ENCODE measurements at places on chromosomes 12 and 14.

DNA sequence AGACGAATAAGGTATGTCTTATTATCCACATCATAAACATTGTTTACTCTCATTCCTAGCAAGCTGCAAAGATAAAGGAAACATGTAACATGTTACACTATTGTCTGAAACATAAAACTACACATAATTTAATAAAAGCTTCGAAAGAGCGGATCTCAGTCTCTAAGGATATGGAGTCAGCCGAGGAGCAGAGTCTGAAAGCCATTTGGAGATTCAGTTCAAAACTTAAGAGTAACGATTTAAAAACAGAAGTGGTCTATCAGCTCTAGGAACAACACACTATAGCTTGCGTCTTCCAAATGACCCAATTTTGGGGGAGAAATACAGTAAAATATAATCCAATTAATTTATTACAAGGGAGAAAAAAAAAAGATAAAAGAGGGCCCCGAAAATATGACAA is 775 bp downstream of the NEMF start:
- no peak for DNase-seq

DNA sequence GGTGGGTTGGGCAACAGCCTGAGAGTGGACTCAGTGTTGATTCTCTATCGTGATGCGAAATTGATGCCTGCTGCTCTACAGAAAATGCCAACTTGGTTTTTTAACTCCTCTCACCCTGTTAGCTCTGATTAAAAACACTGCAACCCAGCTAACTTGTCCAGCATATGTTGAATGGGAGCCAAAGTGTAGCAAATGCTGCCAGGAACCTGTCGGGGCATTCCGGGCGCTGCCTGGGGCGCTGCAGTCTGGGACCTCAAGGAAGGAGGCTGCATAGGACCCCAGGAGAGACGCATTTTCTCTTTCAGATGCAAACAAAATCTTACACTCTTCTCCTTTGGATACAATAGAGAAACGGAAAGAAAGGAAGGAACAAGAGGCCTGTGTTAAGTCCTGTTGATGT is 3.9 kb downstream of the B3GNT4 start:
- DNase-seq = no peak

- no peak for DNase-seq
Observed at GRCh38 chr12:12353276-12353675, 3.2 kb upstream of the MANSC1 start.

DNA sequence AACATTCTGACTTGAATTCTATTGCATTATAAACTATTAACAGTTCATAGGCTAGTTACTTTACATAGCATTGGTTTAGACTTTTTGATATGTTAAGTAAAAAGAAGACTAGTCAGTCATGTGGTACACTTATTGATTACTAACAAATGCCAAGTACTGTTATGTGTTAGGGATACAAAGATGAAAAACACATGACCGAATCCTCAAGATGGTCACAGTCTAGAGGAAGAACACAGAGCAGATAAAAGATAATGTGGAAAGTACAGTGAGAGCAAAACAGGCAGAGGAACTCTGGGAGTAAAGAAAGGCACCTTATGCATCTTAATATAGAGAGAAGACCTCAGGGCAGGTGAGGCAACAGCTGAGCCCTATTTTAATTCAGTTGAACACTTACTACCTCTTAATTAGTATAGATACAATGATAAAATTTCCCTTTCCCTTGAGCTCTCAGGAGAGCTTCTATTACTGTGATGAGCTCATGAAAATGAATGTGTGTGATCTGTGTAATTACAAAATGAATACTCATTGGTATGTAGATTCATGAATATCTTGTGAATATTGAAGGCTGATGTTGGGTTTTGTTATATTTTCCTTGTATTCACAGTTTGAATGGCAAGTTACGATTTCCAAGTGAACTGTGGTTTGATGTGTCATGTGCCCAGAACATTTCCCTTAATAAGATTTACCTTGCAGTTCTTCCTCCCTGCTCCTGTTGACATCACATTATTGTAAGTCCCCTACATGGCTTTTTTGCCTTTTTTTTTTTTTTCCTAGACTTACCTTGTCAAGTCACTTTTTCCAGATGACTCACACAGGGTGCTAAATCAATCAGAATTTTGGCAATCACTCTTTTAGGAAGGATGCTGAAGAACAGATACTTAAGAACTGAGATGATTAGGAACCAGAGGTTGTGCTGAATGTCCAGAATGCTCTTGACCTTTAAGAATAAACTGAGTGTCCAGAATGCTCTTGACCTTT is 29.5 kb upstream of the MSRB3 start:
- DNase-seq = no peak

DNA sequence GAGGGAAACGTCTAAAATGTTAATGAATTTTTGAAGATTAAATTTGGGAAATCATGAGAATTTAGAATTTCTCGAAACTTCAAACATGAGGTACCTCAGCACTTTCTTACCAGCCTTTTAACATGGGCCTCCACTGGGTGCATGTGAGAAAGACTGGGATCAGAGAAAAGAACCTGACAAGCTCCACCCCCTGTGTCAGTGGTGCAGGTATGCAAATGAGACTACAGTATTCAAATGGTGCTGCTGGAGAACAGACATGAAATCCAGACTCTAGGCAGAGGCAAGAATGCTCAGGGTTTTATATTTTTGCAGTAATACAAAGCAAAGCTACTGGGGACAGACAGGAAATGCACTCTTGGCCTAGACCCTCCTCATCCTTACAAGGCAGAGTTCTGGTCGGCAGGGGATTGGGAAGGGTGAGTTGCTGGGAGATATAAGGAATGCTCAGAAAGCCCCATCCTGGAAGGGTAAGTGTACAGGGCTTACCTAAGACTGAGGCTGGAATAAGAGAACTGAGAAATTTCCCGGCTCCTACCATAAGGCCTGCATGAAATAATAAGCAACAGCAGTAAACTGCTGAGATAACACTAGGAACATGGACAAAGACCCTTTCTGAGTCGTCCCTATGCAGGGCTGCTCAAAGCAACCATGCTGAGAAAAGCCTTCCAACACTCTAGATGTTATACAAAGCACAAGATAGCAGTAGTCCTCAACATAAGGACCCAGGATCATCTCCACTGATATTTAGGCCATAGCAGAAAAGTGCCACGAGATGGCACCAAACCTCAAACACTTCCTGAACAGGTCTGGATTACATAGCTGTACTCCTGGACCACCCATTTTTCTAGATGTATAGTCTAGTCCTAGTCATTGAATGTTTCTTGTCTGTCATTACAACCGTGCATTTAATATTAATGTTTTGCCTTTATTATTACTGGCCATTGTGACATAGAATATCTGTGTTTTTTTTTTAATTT is 260.8 kb downstream of the RASSF9 start:
- no peak for DNase-seq

DNA sequence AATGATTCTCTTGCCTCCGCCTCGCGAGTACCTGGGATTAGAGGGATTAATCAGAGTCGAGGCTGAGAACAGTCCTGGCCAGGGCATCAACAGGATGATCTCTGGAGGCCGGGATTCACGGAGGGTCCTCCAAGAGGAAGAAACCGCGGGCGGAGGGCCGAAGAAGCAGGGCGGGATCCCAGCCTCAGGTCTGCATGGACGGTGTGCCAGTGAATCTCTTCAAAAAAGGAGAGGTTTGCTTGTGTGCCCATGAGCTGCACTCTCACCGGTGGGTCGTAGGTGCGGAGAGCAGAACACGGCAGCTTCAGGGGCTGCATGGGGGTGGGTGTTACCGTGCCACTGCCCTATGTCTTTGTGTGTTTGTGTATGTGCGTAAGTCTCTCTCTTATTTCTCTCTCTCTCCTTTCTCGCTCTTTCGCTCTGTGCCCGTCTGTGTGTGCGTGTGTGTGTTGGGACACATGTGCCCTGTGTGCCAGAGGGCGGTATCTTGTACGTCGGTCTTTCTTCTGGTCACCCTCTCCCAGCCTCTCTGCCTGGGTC is 768.2 kb upstream of the ALG10B start:
- DNase-seq = no peak

- no peak for DNase-seq
Observed at GRCh38 chr14:60093080-60093479, 1.4 kb downstream of the PCNX4 start.

DNA sequence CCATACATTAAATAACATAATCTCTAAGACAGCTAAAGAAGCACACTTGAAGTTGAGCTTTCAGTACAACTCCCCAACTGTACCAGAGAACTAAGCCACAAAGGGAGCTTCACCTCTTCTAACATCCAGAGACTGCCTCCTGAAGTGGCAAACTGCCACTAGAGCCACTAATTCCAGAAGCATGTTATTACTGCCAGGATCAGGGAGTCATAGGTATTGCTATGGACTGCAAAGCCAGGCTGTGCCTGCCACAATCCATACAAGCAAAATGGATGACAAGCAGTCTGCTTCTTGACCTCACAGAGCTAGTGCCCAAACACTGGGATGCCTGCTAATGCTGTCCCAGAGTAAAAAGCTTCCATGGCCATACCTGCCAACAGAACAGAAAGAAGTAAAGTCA is 160.1 kb downstream of the STXBP6 start:
- no peak for DNase-seq

DNA sequence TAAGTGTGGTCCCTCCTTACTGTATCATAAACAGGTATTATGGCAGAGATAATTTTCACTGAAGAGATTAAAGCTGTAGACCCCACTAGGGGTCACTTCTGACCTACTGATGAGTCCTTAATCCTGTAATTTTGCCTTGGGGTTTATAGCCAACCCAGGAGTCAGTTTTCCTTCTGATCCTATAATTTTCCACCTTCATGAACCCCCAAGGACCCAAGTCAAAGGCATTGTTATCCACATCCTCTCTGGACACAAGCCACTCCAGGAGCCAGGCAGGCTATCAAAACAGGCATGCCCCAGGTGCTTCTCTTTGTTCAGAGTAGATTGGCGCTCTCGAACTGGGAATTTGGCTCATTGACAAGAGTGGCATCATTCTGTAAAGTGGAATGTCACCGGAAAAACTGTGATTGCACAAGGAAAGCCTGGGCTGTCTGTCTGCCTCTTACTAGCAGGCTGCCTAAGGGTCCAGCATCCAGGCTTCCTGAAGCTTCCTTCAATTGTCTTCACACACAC is 1523.2 kb upstream of the FLRT2 start:
- no peak for DNase-seq

GRCh38 chr12:30753233-30753632 is 1.5 kb downstream of the CAPRIN2 start:
- DNase-seq = peak; percentile 14

GRCh38 chr14:104144911-104145825 is 6.8 kb downstream of the KIF26A start:
- DNase-seq = no peak

DNA sequence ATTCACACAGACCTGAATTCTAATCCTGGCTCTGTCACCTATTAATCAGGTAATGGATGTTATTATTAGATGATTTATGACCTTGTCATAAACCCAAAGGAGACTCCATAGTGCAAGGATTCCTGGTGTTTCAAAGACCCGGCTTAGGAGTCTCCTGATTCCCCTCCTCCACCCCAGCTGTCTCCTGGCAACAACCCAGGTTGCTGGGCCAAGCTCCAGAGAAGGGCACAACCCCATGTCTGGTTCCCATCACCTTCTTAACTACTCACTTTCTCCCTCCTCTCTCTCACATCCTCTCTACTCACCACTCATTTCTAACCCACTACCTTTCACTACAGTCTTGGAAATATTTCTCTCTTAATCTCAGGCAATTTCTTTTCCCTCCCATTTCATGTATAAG is 41.6 kb downstream of the RHOJ start:
- DNase-seq = no peak

DNA sequence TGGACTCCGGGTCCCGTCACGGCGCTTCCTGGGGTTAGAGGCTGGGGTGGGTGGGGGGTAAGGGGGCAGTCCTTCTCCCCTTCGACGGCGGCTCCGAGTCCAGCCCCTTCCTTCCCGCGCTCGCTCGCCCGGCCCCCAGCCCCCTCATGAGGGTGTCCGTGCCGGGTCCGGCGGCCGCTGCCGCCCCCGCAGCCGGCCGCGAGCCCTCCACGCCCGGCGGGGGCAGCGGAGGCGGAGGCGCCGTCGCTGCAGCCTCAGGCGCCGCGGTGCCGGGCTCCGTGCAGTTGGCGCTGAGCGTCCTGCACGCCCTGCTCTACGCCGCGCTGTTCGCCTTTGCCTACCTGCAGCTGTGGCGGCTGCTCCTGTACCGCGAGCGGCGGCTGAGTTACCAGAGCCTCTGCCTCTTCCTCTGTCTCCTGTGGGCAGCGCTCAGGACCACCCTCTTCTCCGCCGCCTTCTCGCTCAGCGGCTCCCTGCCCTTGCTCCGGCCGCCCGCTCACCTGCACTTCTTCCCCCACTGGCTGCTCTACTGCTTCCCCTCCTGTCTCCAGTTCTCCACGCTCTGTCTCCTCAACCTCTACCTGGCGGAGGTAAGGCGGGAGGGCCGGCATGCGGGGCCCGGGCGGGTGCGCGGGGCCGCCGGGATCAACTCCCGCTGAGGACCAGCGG is 500 bp downstream of the GPR137C start:
- DNase-seq = peak; percentile 43

GRCh38 chr14:57755018-57755521 is 110.8 kb downstream of the SLC35F4 start:
- no peak for DNase-seq

DNA sequence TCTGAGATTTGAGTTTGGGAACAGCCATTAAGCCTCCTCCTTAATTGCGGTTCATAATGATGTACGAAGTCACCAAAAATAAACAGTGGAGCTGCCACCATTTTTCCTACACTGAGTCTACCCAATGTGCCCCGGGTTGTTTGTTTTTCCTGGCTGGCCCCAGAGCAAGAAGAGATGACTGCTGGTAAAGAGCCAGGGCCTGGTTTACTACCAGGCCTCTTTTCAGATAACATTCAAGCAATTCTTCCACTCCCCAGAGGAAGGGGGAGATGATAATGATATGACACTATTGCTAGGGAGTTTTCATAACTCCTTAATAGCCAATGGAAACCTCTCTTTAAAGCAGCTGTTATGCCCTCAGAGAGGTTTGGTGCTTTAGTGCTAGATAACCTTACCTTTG is 42.3 kb downstream of the BRAP start:
- no peak for DNase-seq

DNA sequence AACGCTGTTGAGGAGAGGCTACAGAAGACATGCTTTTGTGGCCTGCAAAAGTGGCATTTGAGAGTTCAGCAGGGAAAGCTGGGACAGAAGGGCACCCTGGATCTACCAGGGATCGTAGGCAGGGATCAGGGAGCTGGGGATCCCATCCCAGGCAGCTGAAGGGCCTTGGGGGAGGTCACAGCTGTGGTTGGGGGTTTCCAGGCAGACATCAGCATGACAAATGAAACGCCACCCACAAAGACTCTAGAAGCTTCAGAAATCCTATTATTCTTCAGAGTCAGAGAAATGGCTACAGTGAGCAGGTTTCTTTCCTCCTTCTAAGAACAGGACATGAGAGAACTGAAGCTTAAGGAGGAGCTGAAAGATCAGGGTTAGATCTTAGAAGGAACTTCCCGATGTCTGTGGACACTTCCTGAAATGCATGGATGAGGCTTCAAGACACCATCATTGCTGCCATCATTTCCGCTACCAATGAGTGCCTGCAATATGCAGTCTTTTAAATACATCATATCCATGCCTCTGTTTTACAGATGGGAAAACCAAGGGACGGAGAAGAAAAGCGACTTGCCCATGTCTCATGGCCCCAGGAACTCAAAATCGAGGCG is 104.3 kb downstream of the RBM19 start:
- no peak for DNase-seq
